ENCODE measurements at places on chromosomes 4 and X.
A peak's percentile ranks its signal among the peaks of the same experiment; 100 is the strongest.

- no peak for DNase-seq
Observed at GRCh38 chr4:159075531-159075932, 27.3 kb upstream of the RAPGEF2 start.

- no peak for DNase-seq
Observed at GRCh38 chrX:111444881-111445280, 32.9 kb upstream of the DCX start.

DNA sequence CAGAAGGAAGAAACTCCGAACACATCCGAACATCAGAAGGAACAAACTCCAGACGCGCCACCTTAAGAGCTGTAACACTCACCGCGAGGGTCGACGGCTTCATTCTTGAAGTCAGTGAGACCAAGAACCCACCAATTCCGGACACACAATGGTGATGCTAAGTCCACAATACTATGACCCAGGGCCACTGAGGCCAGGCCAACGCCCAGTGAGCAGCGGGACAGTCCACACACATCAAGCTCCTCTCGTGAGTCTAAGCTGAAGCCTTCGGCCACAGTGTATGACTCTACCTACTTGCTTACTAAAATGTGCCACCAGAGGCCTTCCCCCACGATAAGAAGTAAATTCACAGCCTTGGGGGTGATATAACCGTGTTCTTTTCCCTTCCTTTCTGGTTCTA lies 10.2 kb upstream of the CDKN2AIP start:
- DNase-seq, result no peak

DNA sequence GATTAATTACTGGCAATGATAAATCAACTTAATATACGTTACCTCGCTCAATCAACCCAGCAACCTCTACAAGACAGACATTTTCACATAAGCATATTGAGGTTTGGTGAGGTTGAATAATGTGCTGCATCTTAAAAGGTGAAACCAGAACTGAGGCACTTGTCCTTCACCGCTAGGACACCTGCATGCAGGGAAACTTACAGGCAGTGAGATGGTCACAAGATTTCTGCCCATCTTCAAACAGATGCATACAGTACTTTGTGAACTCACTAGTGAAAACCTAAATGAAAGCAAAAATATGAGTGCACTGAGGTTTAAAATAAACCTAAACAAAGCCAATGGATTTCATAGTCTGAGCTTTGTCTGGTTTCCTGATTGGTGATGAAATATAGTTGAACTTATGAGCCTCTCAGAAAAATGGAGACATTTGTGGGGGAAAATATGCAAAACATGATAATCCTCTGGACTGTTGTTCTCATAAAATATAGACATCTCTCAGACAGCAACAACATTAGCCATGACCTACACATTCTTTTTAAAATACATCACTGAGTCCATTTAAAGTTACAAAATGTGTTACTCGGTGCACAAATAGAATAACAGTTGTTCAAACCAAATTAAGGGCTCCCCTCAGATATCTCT lies 20.9 kb upstream of the PRSS12 start:
- no peak for DNase-seq

GRCh38 chrX:84046403-84046984 lies 141.5 kb downstream of the RPS6KA6 start:
- DNase-seq, result peak; percentile 2

DNA sequence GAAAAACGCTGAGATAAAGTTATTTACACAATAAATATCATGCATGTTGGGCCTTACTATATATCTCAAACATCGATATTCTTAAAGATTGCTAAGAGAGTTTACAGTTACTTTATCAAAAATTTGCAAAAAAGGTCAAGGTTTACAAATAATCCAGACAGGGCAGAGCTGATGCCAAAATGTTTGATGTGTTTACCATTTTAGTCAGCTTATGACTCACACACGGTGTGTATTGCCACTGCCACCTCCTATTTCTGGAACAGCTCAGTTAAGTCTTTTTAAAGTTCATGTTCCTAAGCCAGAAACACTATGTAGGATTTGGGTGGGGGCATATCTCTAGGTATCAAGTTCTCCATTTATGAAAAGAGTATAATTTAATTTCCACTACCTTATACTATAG lies 580.6 kb downstream of the INPP4B start:
- peak; percentile 34 for DNase-seq

- DNase-seq, result no peak
Observed at GRCh38 chr4:149135062-149135461, 680.6 kb downstream of the IQCM start.

DNA sequence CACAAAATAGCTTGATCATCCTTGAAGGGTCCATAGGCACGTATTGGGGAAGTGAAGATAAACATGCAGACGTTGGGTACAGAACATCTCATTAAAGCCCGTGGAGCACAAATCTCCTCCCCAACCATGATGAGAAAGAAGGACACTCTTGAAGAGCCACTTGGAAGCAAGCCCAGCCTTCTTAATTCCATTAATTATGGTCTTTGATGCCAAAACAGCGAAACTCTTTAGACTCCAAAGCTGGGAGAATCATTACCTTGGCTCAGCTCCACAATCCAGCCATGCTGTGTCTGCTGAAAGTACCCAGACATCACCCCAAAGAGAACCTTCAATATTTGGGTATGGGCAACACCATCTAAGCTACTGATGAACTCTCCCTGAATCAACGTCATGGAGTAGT lies 169.0 kb upstream of the MBNL3 start:
- no peak for DNase-seq

- DNase-seq, result no peak
Observed at GRCh38 chr4:170111085-170111484, 21.3 kb upstream of the AADAT start.

- no peak for DNase-seq
Observed at GRCh38 chr4:133623847-133624246, 474.8 kb downstream of the PCDH10 start.

- no peak for DNase-seq
Observed at GRCh38 chrX:39601231-39602177, 496.3 kb downstream of the BCOR start.

DNA sequence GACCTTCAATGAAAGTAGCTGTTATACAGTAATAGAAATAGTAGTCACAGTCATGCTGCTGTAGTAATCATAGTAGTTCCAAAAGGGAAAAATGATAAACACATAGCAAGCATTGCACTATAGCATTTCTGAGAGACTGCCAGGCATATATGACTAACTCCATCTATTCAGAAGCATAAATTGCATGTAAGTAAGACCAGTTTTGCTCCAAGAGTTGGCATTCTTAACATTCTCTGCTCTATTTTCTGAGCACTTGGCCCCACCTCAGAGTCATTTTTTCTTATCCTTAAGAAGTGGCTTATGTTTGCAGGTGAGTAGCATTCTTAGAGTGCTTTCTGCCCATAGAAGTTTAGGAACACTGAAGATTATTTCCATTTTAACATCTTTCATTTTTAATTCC lies 490.3 kb upstream of the TECRL start:
- DNase-seq, result no peak

- DNase-seq, result no peak
Observed at GRCh38 chr4:53786632-53787031, 195.3 kb upstream of the LNX1 start.

GRCh38 chrX:47384502-47384901 lies 14.1 kb downstream of the ZNF157 start:
- no peak for DNase-seq

- DNase-seq, result no peak
Observed at GRCh38 chr4:48620093-48620492, 130.0 kb downstream of the ZAR1 start.

DNA sequence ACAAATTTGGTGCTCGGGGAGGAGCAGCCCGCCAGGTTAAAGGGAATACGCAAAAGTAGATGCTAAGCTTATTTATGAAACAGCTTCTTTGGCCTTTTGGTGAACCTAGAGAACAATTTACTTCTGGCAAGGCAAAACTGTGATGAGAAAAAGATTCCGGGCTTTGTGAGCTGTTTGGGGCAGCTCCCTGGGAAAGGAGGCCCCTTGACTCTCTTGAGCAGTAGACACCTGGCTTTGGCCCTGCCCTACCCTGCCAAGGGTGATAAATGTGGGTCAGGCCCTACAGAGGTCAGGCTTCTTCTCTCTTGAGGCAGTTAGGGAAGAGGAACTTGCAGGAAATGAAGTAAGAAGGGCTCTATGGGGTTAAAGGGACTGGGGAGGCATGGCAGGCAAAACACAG lies 509.6 kb downstream of the MID1IP1 start:
- DNase-seq, result no peak

- no peak for DNase-seq
Observed at GRCh38 chr4:56197387-56197786, 189.9 kb downstream of the AASDH start.

DNA sequence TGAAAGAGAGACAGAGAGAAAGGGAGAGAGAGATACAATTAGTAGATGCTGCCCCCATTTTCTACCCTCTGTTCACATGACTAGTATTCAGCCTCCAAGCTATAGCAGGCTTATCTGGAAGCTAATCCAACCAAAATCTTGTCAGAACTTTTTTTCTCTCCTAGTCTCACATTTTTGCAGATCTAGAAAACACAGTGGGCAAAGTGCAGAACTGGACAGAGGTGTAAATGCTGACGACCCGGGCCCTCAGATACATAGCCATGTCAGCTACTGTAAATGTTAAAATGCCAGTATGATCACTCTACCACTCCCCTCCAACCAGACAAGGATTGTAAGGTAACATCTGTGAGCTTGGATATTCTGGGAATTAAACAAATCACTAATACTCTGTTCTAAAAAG lies 34.3 kb downstream of the GPC3 start:
- no peak for DNase-seq

- no peak for DNase-seq
Observed at GRCh38 chr4:117740736-117741135, 293.6 kb upstream of the NDST3 start.

- DNase-seq, result no peak
Observed at GRCh38 chr4:42733380-42733779, 76.5 kb upstream of the ATP8A1 start.

DNA sequence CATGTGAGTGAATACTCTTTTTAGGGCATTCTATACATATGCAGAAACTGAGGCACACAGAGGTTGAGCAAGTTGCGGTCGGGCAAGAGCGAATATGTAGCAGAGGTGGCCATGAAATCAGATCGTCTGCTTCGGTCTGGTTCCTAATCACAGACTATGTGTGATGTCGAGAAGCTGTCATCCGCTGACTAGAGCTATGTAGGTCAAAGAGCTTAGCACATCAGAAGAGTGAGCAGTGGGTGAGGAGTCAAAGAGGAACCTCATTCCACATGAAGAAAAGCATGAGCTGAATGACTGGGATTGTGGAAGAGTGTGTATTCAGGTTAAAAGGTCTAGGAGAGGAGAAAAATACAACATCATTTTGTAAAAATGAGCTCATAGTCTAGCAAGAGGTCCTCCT lies 19.0 kb downstream of the GAB3 start:
- no peak for DNase-seq

- DNase-seq, result no peak
Observed at GRCh38 chr4:173801876-173802661, 272.0 kb upstream of the HAND2 start.

- no peak for DNase-seq
Observed at GRCh38 chr4:142352712-142353111, 493.4 kb downstream of the INPP4B start.

GRCh38 chrX:11050013-11050412 lies 61.1 kb upstream of the HCCS start:
- no peak for DNase-seq
